Activated T-cell treated with anti-CD3 and anti-CD28 coated beads, Interleukin-2, amount 50 U/mL, for 1 hour (primary cell): ENCODE measurements at places on chromosomes 1 and 21.

- DNase-seq = no peak
Measured at GRCh38 chr1:12436817-12437599, 181.0 kb downstream of the DHRS3 start.

- DNase-seq = no peak
Measured at GRCh38 chr1:228321435-228321834, 85.2 kb downstream of the TRIM11 start.

DNA sequence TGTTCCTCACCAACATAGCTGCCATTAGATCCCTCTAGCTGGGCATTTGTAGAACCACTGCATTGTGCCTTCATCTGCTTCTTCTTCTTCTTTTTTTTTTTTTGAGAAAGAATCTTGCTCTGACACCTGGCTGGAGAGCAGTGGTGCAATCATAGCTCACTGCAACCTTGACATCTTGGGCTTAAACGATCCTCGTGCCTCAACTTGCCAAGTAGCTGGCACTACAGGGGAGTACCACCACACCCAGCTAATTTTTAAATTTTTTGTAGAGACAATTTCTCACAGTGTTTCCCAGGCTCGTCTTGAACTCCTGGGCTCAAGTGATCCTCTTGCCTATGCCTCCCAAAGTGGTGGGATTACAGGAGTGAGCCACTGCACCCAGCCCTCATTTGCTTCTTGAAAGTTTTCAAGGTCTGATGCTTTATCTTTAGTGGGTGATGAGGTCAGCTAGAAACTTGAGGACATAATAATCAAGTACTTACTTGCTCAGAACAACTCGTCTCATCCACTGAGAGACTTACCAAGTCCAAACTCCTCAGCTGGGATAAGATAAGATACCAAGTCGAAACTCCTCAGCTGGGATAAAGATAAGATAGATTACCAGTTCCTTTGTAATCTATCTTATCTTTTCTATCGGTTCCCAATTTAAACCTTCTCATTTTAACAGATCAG is 71.5 kb downstream of the MACF1 start:
- DNase-seq = no peak

DNA sequence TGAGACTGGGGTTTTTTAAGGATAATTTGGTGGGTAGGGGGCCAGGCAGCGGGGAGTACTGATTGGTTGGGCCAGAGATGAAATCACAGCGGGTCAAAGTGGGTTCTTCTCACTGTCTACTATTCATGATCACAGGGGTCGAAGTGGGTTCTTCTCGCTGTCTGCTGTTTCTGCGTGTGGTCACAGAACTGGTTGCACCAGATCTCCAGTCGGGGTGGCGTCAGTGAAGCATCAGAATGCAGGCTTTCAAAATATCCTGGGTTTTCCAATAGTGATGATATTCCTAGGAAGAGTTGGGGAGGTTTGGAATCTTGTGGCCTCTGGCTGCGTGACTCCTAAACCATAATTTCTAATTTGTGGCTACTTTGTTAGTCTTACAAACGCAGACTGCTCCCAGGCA is 45.1 kb downstream of the TRPM2 start:
- DNase-seq = no peak

DNA sequence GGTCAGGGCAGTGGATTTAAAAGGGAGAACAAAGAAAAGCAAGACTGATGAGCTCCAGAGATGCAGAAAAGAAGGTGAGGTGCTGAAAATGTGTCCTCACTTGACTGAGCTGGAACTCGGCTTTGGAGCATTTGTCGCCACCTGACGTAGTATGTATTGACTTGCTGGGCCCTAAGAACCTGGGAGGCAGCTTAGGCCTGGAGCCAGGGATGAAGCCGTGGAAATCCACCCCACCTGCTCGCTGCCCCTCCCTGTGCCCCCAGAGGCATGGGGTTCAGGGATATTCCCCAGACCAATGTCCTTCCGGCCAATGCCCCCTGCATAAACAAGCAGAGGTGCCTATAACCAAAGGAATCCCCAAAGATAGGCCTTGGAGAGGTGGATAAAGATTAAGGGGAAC is 14.3 kb downstream of the MRAP start:
- no peak for DNase-seq

- DNase-seq = no peak
Measured at GRCh38 chr1:44696101-44696500, 21.6 kb downstream of the ARMH1 start.

DNA sequence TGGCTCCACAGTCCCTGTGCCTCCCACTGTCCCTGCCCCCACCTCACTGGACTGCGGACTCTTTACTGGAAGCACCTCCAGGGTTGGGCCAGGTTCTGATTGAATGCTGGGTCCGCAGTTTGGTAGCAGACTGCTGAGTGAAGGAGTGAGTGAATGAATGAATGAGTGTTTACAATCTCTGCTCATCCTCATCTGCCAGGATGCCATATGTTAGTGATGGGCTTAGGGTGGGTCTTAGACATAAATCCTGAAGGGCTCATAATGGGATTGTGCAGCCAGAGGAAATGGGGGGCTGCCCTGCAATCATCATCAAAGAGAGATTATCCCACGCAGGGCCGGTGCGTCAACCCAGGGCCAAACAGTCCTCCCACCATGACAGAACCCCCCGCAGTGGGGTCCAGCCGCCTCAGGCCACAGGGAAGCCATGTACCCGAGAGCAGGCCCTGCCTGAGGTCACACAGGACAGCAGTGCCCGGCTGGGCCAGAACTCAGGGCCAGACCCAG is 26.1 kb downstream of the SLC1A7 start:
- DNase-seq = no peak

DNA sequence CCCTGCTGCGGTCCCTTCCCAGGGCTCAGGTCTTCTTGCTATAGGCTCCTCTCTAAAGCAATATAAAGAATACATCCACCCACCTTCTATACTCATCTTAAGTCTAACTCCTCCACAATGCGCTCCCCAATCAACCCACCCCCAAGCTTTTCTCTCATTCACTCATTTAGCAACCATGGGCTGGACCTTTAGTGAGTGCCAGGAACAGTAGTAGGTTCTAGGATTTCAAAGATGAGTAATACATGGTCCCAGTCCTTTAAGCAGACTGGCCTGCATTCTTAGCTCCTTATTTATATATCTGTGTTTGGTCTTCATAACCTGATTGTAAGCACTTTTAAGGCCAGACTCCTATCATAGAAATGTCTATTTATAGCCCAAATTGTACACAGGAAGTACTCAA is 5.9 kb downstream of the CAMK1G start:
- DNase-seq = no peak

DNA sequence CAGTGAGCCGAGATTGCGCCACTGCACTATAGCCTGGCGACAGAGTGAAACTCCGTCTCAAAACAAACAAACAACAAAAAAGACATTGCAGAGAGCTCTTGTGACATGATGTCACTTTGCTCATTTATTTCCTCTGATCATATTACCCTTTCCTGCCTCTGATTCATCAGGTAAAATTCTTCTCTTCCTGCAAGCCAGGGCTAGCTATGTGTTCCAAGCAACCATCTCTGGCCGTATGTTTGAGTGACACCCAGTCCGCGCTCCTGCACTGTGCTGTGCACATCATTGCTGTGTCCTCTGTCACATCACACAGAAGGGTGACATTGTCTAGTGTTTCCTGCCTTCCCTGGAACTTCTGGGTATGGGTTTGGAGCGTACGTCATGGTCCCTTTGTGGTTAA is 251.3 kb downstream of the PCP4 start:
- DNase-seq = no peak

GRCh38 chr1:55503663-55504305 is 288.6 kb upstream of the USP24 start:
- DNase-seq = no peak

GRCh38 chr1:53639996-53640700 is 98.8 kb downstream of the GLIS1 start:
- DNase-seq = no peak

DNA sequence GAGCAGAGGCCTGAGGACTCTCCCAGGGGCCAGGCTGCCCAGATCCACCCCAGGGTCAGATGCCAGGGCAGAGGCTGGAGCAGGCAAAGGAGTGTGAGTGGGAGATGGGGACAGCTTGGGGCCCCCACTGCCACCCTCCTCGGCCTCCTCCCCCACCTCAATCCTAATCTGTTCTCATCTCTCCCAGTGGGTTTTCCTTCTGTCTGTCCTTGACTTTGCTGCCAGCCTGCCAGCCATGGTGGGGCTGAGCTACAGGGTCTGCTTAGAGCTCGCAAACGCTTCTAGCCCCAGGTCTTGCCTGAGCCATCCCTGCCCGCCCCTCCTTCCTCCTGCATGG is 65.3 kb downstream of the MEGF6 start:
- no peak for DNase-seq

- no peak for DNase-seq
Measured at GRCh38 chr1:34721646-34722355, 33.0 kb upstream of the GJB5 start.

DNA sequence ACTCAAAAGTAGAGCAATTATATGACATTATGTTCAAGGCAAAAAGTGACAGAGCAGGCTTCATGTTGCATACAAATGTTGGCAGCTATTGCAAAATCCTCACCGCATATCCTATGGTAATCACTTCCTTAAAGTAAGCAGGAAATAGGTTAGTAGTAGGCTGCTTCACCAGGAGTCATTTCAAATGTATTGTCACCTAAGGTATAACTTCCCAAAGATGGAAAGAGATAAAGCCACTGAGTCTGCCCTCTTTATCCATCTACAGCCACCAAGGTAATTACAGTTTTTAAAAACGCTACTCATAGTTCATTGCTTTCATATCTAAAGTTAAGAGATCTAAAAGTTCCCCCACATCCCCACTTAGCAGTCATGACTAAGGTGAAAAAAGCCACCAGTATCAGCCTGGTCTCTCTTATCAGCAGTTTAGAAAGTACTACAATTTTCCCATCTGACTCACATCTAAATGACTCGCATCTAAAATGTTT is 31.6 kb upstream of the UBE2U start:
- no peak for DNase-seq

DNA sequence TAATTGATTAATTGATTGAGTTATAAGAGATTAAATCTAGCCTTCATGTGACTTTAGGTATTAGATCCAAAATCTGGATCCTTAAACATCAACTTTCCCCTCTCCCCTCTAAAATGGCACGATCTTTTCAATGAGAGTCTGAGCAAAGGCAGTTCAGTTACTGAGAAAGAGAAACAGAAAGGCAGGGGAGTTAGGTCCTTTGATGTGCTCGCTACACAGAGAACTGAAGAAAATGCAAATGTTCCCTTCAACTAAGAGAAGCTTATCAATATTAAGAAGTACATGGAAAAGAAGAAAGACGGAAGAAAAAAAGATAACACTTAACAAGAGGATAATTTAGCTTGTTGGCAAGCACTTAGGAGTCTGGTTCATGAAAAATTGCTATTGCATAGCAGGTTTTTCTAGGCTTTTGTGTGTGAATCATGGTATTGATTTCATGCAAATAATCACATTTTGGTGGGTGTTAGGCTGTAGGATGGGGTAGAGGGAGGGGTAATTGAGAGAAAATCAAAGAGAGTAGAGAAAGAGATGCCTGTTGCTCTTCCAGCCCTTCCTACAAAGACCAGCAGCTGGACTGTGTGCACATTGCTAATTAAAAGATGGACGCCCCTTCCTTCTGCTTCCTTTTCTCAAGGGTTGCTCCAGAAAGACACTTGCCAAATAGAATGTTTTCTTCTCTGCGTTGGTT is 307.6 kb upstream of the PLXNA2 start:
- DNase-seq = no peak

DNA sequence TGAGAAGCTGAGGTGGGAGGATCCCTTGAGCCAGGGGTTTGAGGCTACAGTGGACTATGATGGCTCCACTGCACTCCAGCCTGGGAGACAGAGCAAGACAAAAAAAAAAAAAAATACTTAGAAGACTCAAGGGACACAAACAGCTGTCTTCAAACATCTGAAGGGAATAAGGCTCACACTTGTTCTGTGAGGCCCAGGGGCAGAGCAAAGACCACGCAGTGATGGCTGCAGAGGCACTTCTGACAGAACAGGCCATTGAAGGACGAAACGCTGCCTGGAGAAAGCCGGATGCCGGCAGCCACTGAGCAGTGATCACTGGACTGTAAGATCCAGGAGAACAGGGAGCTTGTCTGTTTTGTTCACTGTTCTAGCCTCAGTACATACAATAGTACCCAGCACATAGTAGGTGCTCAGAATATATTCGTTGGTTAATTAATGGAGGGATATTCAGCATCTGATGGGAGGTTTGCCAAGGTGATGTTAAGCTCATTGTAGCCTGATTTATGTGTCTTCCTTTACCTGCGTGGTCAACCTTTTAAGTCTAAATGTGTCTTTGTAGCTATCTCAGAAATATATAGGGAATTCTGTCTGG is 12.1 kb upstream of the NDC1 start:
- DNase-seq = no peak

GRCh38 chr1:19866758-19867157 is 15.4 kb upstream of the OTUD3 start:
- DNase-seq = no peak

- DNase-seq = no peak
Measured at GRCh38 chr1:79899914-79900313, 893.4 kb upstream of the ADGRL4 start.

GRCh38 chr1:172003766-172004530 is 162.7 kb downstream of the DNM3 start:
- no peak for DNase-seq

DNA sequence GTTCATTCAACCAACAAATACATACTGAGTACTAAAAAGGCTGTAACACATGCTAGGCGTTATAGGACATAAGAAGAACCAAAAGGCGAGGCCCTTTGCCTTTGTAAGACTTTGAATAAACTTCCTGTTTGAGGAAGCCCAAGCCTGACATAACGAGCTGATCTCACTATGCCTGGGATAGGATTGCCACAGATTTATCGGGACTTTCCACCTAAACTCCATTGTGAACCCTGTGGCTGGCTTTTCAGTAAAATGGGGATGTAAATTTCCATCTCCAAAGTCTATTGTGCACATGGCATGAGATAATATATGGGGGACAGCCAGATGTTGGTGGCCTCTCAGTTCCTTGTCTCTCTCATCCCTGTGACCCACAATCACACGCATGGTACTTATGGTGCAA is 41.9 kb downstream of the LMO4 start:
- DNase-seq = no peak

DNA sequence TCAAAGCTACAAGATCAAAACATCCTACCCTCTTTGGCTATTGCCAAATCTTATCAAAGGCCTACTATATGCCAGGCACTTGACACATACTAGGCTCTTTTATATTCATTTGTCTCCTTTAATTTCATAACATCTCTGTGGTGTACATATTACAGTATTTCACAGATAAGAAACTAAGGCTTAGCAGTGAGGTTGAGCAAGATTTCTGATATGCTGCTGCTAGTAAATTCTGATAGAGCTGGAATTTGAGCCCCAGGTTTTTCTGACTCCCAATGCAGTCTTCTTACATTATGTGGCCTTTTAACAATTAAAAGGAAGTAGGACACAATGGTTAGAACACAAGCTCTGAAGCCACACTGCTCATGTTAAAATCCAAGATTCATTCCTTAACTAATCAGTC is 16.8 kb downstream of the CCDC185 start:
- no peak for DNase-seq
